ENCODE measurements at places on chromosomes 4 and X.

- no peak for DNase-seq
These were observed 414.6 kb upstream of the HS3ST1 start for GRCh38 chr4:11843340-11843739.

DNA sequence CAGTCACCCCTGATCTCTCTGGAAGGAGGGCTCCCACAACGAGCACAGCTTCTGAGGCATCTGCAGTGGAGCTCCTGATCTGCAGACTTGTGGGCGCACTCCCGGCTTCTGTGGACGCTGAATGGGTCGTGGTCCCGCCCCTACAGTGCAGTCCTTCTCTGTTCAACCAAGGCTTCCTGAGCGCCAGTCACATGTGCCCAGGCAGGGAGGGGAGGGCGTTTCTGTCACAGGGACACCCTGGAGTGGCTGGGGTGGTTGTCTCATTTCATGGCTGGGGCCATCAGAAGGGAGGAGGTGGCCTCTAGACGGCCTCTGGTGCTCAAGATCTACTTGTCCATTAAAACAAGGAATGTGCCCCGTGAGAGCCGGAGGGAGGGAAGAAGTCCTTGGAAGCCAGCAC is 67.1 kb upstream of the PSAPL1 start:
- DNase-seq: no peak

- DNase-seq: no peak
These were observed 242.4 kb downstream of the FRAS1 start for GRCh38 chr4:78299565-78299972.

GRCh38 chrX:37350034-37350365 is 836 bp downstream of the PRRG1 start:
- DNase-seq: no peak

- DNase-seq: no peak
These were observed 4.5 kb downstream of the BMX start for GRCh38 chrX:15505101-15505500.

GRCh38 chrX:133654811-133655210 is 239.5 kb upstream of the GPC4 start:
- no peak for DNase-seq

DNA sequence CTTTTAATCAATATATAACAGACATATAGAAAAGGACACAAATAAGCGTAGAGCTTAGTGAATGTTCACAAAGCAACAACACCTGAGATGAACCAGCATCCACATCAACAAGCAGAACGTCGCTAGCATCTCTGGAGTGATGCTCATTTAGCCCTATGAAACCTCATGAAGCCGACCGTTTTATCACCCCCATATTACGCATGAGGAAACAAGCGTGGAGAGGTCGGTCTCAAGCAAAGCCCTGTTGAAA is 524 bp upstream of the RPS3A start:
- no peak for DNase-seq

GRCh38 chrX:139803224-139803623 is 95.3 kb upstream of the MCF2 start:
- DNase-seq: no peak

DNA sequence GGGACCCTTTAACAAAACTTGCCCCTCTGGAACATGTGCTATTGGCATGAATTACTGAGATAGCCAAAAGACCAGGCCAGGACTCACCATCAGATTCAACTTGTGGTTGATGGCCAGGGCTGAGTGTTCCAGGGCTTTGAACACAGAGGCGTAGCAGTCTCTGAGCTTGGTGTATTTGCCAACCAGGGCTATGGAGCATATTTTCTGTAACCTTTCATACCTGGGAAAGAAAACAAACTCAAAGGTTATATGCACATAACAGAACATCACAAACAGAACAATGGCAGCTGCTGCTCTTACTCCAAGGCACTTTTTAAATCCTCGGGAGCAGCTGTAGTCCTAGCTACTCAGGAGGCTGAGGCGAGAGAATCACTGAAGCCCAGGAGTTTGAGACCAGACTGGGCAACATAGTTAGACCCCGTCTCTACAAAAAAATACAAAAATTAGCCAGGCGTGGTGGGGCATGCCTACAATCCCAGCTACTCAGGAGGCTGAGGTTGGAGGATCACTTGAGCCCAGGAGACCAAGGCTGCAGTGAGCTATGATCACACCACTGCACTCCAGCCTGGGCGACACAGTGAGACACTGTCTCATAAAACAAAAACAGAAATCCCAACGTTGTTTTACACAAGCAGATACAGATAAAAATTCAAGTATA is 29.3 kb downstream of the CTPS2 start:
- no peak for DNase-seq

- no peak for DNase-seq
These were observed 1188.1 kb downstream of the PCDH7 start for GRCh38 chr4:31908261-31908660.

- no peak for DNase-seq
These were observed 239.7 kb upstream of the KLF3 start for GRCh38 chr4:38424151-38424871.

DNA sequence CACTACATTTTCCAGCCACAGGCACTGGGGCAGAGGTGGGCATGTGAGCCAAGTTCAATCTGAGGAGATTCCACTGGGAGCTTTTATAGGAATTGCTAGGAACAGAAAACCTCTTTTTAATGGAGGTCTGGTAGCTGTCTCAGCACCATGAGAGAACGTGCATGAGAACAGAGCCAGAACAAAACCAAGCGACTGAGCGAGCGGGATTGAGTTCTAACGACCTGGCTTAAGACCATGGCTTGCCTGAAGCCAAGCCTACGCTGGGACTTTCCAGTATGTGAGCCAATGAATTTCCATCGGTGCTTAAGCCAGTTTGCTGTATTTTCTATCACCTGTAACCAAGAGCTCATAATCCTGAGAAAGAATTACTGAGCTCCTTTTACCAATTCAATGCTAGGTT is 183.7 kb downstream of the NR3C2 start:
- no peak for DNase-seq

- DNase-seq: no peak
These were observed 15.2 kb upstream of the GPC3 start for GRCh38 chrX:134000260-134001245.

DNA sequence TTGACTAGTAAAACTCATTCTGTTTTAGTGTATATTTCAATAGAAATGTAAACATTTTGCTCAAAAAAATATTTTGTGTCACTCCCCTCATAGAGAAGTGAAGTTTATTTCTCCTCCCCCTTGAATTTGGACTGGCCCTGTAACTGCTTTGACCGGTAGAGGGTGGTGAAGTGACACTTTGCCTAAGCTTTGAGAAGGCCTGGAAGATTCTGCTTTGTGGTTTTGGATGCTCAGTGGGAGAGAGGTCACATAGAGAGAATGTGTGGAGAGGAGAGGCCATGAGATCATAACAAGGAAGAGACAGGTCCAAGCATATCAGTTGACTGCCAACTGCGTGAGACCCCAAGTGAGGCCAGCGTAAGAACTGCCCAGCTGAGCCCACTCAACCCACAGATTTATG is 19.1 kb upstream of the ARX start:
- DNase-seq: no peak

GRCh38 chr4:127344071-127344470 is 288.7 kb upstream of the INTU start:
- no peak for DNase-seq

DNA sequence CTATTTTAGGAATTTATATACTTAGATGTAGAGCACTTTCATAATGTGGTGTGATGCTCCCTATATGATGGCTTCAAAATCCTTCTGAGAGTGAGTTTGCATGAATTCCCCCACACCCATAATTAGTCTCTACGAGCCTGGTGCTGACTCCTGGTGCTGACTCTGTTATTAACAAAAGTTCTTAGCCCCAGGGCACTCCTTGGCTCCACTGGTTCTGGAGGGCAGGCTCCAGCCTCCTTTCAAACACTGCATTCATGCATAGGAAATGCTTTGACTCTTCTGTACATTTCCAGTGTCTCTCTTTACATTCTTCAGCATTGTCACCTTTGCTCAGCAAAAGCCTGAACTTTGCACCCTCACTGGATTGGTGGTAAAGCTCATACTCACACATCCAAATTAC is 64.0 kb downstream of the LNX1 start:
- no peak for DNase-seq

GRCh38 chr4:108141213-108141950 is 27.4 kb downstream of the LEF1 start:
- no peak for DNase-seq

GRCh38 chr4:52377563-52377962 is 281.5 kb downstream of the USP46 start:
- no peak for DNase-seq

DNA sequence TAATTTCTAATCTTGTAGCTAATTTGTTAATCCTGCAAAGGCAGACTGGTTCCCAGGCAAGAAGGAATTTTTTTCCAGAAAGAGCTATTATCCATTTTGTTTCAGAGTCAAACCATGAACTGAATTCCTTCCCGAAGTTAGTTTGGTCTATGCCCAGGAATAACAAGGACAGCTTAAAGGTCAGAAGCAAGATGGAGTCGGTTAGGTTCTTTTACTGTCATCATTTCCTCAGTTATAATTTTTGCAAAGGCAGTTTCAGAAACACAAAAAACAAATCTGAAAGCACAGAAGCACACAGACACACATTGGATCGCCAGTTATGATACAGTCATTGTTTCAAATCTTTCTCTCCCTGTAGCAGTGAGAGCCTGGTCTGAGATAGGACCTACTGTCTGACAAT is 37.9 kb downstream of the AGA start:
- DNase-seq: no peak

GRCh38 chr4:86129546-86129945 is 230.3 kb downstream of the MAPK10 start:
- no peak for DNase-seq

GRCh38 chrX:102846544-102847236 is 90.4 kb upstream of the RAB40AL start:
- DNase-seq: no peak

GRCh38 chr4:147805946-147806345 is 74.1 kb downstream of the ARHGAP10 start:
- DNase-seq: no peak

DNA sequence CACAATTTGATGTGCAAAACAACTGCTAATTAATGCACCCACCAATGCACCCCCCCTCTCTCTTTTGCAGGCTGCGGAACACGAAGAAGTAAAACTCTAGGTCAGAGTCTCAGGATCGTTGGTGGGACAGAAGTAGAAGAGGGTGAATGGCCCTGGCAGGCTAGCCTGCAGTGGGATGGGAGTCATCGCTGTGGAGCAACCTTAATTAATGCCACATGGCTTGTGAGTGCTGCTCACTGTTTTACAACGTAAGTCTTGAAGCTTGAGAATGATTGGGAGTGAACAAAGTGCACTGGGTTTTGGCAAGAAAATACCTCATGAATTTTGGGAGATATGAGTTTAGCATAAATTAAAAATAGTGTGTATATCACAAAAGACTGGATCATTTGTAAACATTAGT is 28.9 kb downstream of the TMPRSS11E start:
- no peak for DNase-seq

- DNase-seq: no peak
These were observed 8.8 kb downstream of the ANKRD37 start for GRCh38 chr4:185405296-185405999.

DNA sequence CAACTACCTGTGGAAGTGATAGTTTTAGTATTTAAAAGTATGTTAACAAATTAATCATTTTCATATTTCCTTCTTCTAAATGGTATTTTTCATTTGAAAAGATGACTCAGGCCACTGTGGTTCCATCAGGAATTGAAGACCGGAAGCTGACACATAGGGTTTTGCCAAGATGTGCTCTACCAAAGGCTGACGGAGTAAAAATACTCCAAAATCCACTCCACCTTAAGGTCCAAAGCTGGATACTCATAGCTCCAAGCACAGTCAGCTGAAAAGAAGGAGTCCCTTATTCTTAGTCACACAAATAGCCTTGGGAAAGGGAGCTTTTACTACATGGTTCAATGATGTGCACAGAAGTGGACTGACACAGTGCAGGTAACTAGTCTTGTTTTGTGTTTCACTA is 472.0 kb downstream of the ARAP2 start:
- DNase-seq: no peak

DNA sequence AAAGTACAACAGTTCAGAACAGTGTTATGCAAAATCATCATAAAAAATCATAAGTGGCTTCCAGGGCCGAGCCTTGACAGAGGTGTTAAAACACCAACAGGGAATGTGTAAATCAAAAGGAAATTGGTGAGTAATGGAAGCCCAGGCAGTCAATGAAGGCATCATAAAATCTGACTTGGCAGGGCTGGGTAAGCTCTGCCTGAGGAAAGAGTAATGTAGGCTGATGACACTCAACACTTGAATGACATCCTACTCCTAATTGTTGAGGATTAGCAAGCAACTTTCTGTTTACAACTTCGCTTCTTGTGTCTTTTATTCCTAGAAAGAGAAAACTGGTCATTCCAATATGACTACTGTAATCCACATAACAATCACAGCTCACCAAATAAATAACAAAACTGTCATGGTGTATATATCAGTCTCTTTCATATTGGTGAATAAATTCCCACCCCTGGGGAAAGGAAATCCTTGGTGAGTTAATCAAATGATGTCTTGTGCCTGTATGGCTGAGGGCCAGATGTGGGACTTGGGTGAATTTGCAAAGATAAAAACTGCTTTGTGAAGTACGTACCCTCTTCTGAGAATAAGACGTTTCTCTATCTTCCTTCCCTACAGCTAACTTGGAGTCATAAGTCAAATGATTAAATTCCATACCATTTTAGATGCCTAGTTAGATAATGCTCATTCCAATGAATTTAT is 196.8 kb downstream of the DCHS2 start:
- no peak for DNase-seq

- DNase-seq: no peak
These were observed 1.4 kb downstream of the SPATA4 start for GRCh38 chr4:176193938-176194337.

DNA sequence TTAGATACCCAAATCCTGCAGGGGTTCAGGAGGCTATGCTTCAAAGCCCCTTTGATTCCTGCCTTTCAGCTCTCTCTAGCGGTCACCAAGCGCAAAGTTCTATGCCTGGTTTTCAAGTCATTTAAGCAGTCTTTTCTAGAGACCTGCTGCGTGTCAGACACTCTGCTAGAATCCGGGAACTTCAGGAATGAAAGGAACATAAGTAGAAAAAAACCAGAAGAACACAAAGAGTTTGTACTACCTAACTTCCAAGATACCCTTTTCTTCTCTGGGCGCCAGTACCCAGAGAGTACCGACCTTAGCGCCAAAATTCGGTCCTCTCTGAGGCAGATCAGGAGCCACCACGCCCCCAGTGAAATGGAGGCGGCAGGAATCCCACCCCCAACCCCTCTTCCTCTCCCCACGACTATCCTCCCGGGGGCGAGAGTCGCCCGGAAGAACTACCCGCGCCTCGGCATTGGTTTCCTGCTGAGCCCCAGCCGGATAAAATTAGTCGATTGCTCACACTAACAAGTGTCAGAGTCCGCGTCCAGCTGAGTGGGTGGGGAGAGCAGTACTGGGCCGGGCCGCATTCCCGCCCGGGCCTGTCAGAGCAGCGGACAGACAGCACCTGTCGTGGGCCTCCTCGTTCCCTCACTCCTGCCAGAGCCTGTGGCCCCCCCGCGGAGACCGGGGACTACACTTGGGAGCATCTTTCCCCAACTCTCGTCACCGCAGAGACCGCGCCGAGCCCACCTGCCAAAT is 78.8 kb downstream of the RLIM start:
- DNase-seq: peak; percentile 12

Data from GM19239 (cell line).